ENCODE measurements at places on chromosomes 11 and 22. TPM values are rescaled to one million over a fixed set of nuclear protein-coding genes. Genes with fewer than 3 reads are reported as not detected.

Gene POLD3
- total RNA-seq = 5.2 TPM

Gene ACTN3
- not detected for total RNA-seq

Gene RAC2
- total RNA-seq = 3.3 TPM

Gene ABCC8
- total RNA-seq = 1.7 TPM

GRCh38 chr11:91243051-91243450 is 981.6 kb upstream of the FAT3 start:
- no peak overlapping the region for H3K27ac ChIP-seq
- H3K27me3 ChIP-seq = no peaks in the 10 kb centered on the region
- H3K4me3 ChIP-seq = no peak overlapping the region
- no peaks in the 10 kb centered on the region for H3K4me1 ChIP-seq
- no peaks in the 10 kb centered on the region for H3K36me3 ChIP-seq
- DNase-seq = no peak

DNA sequence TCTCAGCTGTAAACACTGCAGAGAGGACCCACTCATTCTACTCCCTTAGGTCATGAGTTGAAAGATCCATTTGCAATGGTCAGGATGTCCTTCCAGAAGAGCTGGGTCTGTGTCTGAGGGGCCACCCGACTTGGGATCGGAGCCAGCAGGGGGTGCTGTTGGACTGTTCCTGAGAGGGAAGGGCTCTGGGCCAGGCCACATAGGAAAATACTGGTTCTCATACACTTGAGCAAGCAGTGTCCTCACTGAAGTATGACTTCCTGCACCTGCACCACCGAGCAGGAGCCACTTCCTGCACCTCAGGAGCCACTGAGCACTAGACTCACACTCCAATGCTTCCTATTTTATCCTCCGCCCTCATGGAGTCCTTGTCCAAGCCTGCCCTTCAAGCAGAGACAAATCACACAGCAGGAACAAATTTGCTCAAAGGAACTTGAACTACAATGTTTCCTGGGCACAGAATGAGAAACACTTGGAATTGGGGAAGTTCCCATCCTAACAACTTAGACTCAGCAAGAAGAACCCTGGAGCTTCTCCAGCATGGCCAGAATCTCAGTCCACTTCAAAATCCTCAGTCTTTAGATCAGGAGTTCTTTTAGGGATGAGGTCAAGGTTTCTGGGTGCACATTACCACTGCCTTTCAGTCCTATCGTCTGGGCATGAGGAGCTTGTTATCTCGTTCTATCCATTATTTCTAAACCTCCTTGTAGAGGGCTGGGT is 36.6 kb upstream of the VPREB1 start:
- no peaks in the 10 kb centered on the region for H3K4me1 ChIP-seq
- no peak overlapping the region for H3K27ac ChIP-seq
- H3K4me3 ChIP-seq = no peak overlapping the region
- no peaks in the 10 kb centered on the region for H3K36me3 ChIP-seq

DNA sequence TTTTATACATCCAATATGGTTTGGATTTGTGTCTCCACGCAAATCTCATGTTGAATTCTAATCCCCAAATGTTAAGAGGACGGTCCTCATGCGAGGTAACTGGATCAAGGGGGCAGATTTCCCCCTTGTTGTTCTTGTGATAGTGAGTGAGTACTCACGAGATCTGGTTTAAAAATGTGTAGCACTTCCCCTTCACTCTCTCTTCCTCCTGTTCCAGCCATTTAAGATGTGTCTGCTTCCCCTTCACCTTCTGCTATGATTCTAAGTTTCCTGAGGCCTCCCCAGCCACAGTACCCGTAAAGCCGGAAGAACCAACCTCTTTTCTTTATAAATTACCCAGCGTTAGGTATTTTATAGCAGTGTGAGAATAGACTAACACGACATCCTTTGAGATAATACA is 98.6 kb downstream of the TTC28 start:
- no peaks in the 10 kb centered on the region for H3K27me3 ChIP-seq
- no peaks in the 10 kb centered on the region for H3K36me3 ChIP-seq
- no peak overlapping the region for H3K4me3 ChIP-seq
- no peak for DNase-seq
- no peaks in the 10 kb centered on the region for H3K4me1 ChIP-seq
